Activated CD8-positive, alpha-beta memory T cell treated with anti-CD3 and anti-CD28 coated beads for 1 hour (primary cell): ENCODE measurements at places on chromosomes 2 and 18.

GRCh38 chr2:105307146-105307545, 22.4 kb downstream of the TGFBRAP1 start:
- no peak for DNase-seq

DNA sequence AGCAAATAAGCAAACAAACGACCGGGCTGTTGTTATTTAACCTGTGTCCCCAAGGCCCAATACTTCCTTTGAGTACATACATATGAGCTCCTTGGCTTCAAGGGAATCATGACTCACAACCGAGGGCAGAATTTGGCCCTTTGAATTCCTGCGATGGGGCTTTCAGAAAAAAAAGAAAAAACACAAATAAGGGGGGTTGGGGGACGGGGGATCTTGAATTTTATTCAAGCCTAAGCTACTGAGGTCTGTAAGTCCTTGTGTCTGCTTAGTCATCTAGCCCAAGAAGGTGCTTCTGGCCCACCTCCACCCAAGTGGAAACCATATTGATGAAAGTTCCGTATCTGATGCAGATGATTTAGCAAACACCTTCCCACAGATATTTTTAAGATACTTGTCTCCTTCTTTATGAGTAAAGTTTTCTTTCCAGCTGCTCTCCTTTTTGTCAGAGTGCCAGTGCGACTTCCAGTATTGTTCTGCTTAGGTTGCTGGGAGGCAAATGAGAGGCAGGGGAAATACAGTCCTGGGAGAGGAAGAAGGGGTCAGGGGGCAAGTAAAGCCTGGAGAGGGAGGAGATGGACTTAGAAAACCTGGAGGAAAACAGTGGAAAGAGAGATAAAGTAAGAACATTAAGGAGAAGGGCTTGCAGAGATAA, 169.6 kb downstream of the ZEB2 start:
- DNase-seq = no peak

GRCh38 chr2:223027442-223027841, 24.5 kb upstream of the KCNE4 start:
- no peak for DNase-seq

DNA sequence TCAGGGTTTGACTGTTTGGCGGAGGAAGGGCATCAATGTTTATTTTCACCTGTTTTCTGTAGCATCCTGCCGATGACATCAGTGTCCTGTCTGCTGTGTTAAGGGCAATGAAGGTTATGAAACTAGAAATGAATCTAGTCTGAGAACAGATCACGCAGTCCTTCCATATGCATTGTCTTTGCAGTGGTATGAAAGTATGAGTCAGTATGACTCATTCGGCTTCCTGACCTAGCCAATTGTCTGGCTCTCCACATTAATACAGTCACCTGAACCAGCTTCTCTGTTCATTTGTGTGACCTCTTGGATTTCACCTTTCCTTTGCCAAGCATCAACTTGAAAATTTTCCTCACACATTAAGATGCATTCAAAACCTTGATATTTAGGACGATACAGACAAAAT, 353.8 kb downstream of the RND3 start:
- no peak for DNase-seq

- no peak for DNase-seq
These were observed 254.6 kb downstream of the LOXHD1 start for GRCh38 chr18:46402396-46402795.

DNA sequence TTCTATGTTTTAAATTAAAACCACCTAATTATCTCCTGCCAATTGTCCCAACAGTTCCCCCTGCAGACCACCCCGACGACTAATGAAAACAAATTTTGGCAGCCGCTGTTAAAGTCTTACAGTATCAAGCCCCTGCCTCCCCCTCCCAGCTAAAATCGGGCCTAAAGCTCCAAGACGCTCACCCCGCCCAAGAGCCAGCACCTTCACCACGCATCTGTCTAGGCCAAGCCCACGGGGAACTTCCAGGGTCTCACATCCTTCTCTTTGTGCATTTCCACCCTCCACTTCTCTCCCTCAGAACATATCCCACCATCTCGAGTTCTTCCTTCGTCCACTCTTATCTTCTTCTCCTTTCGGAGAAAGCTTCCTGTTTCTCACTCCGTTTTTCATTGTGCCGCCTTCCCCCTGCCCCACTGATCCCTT, 445 bp downstream of the PRPF40A start:
- no peak for DNase-seq

DNA sequence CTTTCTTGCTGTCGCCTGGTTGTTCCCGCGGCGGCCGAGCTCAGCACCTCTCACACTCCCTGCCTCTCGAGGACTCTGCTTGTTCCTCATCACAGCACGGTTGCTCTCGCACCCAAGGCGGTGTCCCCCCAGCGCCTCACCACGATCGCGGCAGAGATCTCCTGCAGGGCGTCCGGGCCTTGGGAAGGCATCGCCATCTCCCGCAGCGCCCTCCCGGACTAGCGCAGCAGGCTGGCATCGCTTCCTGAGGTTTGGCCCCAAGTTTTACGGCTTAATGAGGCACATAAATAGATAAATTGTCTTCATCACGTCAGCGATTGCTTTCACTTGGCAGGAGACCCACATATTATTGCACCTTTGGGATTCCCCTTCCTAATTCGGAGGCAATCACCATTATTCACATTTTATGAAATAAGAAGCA, 125.4 kb downstream of the RGPD3 start:
- no peak for DNase-seq
